ENCODE measurements at places on chromosomes 16 and 17.
A peak's percentile ranks its signal among the peaks of the same experiment; 100 is the strongest.

- DNase-seq = no peak
Measured at GRCh38 chr16:81917375-81917774, 93.9 kb downstream of the SDR42E1 start.

DNA sequence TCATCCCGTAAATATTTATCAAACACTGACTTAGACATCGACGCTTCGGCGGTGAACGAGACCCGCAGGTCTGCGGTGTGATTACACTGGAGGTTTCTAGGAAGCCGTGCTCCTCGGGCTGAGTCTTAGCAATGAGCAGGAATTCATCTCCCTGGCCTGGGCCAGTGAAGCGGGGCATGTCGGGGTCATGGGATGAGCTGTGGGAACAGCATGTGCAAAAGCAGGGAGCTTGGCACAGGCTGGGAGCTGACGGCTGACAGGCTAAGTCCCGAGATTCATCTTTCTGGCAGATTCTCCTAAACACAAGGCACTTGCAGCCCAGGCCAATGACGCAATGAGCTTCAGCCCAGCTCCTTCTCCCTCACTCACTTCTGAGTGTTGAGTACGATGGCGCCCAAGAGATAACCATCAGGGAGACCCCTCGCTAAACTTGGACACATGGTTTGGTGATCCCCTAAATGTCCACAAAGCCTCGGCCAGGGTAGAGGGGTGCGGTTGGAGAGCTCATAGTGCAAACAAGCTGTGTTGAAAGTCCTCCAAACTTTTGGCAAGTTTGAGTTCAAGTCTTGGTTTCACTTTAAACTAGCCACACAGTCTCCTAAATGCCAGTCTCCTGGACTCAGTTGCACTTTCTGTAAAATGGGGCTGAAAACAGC lies 12.8 kb downstream of the CRISPLD2 start:
- DNase-seq = peak; percentile 100

- DNase-seq = no peak
Measured at GRCh38 chr17:66399441-66399840, 97.0 kb downstream of the PRKCA start.

DNA sequence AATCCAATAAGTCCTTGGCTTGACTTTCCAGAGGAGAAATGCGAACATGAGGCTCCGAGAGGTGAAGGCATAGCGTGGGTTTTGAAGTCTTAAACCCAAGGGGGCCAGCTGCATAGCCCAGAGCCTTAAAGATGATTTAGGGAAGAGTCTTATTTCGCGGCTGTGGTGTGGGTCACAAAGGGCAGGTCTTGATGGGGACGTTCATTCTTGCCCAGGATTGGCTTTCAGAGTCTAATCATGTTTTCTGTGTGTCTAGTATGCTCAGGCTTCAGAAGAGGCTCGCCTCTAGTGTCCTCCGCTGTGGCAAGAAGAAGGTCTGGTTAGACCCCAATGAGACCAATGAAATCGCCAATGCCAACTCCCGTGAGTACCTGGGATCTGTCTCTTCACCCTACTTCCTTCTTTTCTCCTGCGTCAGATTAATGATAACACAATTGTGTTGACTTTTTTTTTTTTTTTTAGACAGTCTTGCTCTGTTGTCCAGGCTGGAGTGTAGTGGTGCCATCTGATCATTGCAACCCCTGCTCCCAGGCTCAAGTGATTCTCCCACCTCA lies 951 bp downstream of the RPL19 start:
- DNase-seq = no peak

DNA sequence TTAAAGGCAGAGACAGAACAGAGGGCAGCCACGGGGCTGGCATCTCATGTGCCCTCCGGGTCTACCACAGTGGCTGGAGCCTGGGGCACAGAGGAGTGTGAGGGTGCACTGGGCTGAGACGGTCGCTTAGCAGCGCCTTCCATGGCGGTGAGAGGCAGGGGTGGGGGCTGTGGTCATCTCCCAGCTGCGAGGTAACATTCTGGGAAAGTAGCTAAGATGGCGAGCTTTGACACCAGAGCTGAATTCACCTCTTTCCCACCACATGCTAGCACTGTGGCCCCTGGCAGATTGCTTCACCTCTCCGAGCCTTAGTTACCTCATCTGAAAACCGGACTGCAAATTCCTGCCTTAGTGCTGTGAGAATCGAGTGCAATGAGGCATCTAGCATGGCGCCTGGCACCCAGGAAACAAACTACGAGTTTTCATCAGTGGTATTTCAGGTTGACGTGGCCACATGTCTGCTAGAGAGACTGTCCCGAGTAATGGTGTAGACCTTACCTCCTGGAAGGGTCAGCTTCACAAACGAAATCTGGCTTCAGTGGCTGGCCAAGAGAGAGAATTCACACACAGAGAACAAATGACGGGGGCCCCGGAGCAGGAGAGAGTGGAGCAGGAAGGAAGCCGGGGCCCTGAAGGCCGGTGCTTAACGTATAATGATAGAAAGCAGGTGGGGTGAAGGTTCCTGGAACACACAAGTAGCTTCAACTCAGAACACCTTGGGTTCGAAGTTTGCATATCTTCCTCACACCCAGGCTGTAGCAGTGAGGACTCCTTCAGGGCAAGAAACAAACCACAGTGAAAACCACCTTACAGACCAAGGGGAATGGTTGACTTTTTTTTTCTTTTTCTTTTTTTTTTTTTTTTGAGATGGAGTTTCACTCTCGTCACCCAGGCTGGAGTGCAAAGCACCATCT lies 63.9 kb upstream of the RPH3AL start:
- no peak for DNase-seq

DNA sequence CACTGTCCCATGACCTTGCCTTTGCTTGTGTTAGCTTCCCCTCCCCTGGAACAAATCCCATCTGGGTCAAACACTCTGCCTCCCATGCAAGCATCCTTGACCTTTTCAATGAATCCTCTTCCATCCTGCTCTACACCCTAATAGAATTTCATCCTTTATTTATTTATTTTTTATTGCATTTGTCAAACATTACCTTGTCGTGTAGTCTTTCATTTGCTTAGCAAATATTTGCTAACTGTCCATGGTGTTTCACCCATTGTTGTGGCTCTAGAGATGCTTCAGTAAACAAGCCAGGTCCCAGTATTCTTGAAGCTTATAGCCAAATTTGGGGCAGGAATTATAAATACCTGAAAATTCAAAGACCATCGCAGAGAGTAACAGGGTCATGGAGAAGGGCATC lies 51.0 kb upstream of the MRTFB start:
- DNase-seq = no peak

- DNase-seq = no peak
Measured at GRCh38 chr17:77546772-77547241, 406.0 kb downstream of the SEC14L1 start.

DNA sequence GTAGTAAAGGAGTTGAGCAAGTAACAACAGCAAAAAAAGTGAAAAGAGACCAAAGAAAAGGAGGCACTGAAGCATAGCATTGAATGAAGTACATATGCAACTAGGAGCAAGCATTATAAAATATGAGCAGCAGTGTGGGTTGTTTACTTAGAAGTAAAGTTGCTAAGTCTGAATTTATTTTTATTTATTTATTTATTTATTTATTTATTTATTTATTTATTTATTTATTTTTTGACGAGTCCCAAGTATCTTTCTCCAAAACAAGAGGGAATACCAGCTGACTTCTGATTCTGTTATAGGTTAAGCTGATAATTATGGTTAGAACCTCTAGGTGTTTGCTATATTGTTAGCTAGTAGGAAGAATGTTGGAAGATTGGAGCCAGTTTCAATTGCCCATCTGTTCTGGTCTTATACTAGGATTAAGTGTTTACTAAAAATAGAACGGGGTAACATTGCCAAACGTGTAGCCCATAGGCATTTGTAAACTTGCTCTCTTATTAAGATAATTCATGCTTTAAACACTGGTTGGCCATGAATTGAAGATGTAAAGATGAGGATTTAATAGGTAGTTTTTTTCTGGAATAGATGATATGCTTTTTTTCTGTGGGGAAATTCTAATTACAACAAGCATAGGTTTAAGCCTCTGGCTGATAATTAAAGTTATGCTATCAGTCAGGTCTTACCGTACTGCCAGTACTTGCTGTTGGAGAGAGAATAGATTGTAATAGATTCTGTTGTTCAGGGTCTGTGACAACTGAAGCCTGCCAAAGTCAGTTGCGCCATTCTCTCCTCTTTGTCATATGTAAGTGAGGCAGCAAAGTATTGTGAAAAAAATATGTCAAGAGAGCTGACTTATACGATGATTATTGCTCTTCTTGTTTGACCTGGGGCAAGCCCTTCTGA lies 66.7 kb downstream of the PPM1E start:
- no peak for DNase-seq

DNA sequence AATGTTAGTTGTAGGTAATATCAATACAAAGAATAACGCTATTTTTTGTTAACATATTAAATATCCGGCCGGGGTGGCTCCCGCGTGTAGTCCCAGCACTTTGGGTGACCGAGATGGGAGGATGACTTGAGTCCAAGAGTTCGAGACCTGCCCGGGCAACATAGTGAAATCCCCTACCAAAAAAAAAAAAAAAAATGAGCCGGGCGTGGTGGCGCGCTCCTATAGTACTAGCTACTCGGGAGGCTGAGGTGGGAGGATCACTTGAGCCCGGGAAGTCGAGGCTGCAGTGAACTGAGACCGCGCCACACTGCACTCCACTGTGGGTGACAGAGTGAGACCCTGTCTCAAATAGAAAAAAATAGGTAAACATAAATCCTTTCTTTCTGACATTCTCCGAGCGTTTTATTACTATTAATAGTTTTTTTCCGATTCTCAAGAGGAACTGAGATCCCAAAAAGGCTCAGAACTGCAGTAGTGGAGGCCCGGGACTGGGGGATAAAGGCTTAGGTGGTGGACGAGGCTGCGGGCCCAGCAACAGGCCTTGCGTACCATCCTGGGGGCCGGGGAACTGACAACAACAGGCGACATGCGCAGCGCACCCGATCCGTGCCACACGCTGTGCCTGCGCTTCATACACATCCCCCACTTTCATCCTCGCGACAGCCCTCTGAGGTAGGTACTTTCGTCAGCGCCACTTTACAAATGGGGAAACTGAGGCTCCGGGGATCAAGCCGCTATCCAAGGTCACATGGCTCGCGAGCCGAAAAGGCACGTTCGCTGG lies 919 bp downstream of the N4BP1 start:
- peak; percentile 21 for DNase-seq

- DNase-seq = no peak
Measured at GRCh38 chr16:5925850-5926249, 828.3 kb upstream of the EEF2KMT start.

- DNase-seq = peak; percentile 37
Measured at GRCh38 chr16:55701442-55702319, 45.9 kb downstream of the SLC6A2 start.

DNA sequence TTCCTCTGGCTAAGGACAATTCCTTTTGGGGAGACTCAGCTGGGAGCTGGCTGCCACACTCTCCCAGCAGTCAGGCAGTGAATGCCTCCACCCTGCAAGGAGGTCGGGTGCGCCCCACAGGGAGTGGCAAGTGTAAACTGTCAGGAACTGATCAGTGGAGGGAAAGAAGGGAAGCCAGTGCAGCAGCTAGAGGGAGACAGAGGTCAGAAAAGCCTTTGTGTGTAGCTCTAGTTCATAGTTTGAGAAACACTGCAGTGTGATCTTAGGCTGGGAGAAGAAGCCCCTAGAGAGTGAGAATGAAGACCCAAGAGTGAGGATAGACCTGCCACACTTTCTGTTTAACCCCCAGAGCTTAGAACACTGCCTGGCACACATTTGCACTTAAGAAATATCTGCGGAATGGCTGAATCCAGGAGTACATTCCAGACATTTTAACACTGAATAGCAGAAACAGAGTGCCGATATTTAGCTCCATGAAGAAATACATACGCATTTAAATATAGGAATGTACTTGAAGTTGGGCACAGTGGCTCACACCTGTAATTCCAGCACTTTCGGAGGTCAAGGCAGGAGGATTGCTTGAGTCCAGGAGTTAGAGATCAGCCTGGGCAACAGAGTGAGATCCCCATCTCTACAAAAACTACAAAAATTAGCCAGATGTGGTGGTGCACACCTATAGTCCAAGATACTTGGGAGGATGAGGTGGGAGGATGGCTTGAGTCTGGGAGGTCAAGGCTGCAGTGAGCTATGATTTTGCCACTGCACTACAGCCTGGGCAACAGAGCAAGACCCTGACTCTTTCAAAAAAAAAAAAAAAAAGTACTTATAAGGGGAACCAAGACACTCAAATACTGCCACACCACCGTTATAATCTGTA lies 11.1 kb upstream of the SLC5A11 start:
- peak; percentile 29 for DNase-seq

DNA sequence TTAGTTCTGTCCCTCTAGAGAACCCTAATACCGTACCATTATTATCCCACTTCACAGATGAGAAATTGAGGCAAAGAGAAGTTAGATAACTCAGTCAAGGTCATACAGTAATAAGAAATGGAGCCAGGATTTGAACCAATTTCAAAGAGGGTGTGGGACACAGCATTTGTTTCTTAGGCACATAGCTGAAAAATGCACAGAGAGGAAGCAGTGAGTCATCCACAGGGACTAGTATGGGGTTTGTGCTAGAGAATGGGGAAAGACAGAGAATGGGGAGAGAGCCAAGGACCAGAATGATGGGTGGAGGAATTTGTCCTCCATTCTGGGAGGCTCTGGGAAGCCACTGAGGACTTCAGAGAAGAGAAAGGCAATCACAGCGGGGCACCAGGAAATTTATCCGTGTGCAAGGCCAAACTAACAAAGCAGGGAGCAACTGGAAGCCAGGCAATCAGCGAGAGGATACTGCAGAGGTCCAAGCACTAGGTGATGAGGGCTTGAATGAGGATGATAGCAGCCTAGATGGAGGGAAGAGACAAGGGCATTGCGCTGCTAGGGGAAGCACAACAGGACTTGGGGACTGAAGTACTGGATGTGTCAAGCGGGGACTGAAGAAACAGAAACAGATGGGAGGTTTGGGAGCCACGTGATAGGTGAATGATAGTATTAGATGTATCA lies 78.1 kb upstream of the ZFHX3 start:
- peak; percentile 83 for DNase-seq

DNA sequence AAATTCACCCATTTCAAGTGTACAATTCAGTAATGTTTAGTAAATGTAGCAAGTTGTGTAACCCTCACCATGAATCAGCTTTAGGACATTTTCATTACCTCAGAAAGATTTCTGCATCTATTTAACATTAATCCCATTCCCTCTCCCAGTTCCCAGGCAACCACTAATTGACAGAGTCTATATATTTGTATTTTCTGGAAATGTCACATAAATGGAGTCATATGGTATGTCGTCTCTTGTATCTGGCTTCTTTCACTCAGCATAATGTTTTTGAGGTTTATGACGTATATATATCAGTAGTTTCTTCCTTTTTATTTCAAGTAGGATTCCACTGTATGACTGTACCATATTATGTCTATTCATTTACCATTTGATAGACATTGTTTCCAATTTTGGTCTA lies 199.8 kb downstream of the CYB561 start:
- peak; percentile 25 for DNase-seq
